ENCODE measurements at places on chromosomes 1 and 21. TPM values are rescaled to one million over a fixed set of nuclear protein-coding genes. Genes with fewer than 3 reads are reported as not detected.

Gene GMEB1
- 25.4 TPM for total RNA-seq

Gene GPATCH3
- 7.0 TPM for total RNA-seq

GRCh38 chr1:59360729-59361128 lies 63.8 kb downstream of the FGGY start:
- no peak for DNase-seq

DNA sequence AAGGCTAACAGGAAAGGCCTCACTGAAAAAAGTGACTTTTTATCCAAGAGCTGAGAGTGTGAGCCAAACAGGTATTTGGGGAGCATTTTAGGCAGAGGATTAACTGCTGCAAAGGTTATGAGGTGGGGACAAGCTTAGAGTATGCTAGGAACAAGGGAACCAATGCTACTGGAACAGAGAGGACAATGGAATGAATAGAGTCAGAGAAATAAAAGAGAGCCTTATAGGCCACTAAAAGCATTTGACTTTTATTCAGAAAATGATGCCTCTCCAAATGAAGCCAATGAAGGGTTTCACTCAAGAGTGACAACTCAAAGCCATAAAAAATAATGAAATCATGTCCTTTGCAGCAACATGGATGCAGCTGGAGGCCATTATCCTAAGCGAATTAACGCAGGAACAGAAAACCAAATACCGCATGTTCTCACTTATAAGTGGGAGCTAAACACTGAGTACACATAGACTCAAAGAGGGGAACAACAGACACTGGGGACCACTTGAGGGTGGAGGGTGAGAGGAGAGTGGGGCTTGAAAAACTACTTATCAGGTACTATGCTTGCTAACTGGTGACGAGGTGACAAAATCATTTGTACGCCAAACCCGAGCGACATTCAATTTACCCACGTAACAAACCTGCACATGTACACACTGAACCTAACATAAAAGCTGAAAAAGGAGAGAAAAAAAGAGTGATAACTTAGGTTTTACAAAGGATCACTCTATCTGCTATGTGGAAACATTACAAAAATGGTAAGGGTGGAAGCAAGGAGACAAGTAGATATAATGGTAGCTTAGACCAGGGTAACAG lies 11.1 kb downstream of the PTP4A2 start:
- DNase-seq: no peak

Measured in activated CD4-positive, alpha-beta T cell treated with anti-CD3 and anti-CD28 coated beads for 36 hours (primary cell).